Inflammatory macrophage (primary cell): ENCODE measurements at places on chromosomes 5 and 9.
A peak's percentile ranks its signal among the peaks of the same experiment; 100 is the strongest.

- DNase-seq, result no peak
Measured at GRCh38 chr5:110873773-110874437, 135.1 kb downstream of the SLC25A46 start.

- DNase-seq, result no peak
Measured at GRCh38 chr9:120366644-120367019, 213.3 kb downstream of the CDK5RAP2 start.

DNA sequence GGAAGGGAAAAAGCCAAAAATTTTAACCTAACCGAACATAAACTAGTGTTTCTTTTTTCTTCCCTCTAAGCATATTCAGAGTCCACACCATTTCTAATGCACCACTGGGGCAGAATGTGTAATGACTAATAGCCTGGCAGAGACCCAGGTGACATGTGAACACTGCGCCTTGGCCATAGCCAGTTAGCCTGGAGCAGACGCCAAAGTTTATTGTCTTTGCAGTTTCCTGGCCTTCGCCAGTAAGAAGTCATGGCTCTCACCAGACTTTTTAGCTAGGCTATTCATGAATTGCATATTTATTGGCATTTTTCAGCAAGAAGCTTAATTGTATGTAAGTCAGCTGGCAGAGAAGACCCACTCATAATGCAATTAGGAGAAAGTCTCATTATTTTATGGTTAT lies 182.8 kb upstream of the SLC27A6 start:
- no peak for DNase-seq

GRCh38 chr5:42621242-42621641 lies 135.4 kb upstream of the CCDC152 start:
- peak; percentile 6 for DNase-seq
